ENCODE measurements at places on chromosomes 13 and 19.
A peak's percentile ranks its signal among the peaks of the same experiment; 100 is the strongest.

GRCh38 chr19:44529536-44529935 is at the start of gene CEACAM20:
Gene CEACAM20 (minus strand): TSS chr19:44529675. CDS start chr19:44529509, 166 bp downstream.
- no peak for DNase-seq

GRCh38 chr13:44393391-44393790 is 19.8 kb downstream of the SERP2 start:
- DNase-seq: no peak

- peak; percentile 38 for DNase-seq
Measured at GRCh38 chr13:41060724-41061074, 610 bp upstream of the WBP4 start.

DNA sequence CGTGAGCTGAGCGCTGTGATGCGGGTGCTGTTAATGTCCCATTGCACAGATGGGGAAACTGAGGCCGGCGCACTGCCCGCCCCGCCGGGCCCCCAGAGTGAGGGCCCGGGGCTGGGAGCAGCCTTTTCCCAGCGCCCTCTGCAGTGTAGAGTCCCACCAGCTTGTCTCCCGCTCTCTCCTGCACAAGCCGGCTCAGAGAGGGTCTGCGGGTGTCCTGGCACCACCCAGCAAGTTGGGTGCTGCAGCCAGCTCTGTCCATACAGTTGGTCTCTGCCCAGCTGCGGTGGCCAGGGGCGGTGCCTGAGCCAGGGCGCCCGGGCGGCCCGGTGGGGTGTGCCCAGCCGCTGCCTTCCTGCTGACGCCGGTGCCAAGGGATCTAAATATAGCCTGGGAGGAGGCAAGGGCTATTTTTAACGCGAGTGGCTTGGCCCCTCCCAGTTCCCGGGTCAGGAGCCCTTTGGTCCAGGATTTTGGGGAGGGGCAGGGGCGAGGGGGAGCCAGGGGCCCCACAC is 19.3 kb downstream of the GADD45B start:
- no peak for DNase-seq

DNA sequence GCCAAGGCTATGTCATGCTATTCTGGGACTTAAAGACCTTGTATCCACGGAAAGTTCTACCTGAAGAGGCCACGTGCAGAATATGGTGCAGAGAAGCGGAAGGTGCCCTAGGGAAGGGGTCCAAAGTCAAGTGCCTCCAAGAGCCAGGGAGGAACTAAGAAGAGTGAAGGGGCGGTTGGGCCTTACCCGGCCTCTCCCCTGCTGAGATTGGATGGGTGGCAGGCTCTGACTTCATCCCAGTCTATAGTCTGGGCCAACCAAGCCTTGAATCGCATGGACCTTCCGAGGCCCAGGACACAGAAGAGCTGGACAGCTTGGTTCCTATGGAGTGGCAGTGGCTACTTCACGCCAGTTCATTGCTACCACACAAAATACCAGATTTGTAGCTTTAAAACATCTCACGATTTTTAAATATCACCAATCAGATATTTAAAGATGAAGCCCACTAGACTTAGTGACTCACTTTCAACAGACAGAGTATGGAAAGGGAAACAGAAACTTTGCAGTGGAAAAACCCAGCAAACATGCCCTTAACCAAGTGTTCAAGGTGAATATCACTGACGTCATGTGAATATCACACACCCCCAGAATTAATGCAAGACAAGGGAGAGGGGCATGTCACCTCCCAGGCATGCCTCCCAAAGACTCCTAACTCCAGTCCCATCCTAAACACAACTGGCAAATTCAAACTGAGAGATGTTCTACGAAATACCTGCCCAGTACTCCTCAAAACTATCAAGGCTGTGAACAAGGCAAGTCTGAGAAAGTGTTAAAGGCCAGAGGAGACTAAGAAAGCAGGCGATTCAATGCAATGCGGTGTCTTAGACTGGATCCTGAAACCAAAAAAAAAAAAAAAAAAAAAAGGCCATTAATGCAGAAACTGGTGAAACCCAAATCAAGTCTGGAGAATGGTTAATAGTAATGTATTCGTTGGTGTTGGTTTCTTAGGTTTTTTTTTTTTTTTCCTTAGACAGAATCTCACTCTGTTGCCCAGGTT is 10.2 kb downstream of the C19orf12 start:
- DNase-seq: no peak

GRCh38 chr13:101875717-101876393 is 423.4 kb downstream of the ITGBL1 start:
- DNase-seq: no peak

- DNase-seq: no peak
Measured at GRCh38 chr13:20303636-20304035, 71.5 kb upstream of the GJB6 start.

- peak; percentile 48 for DNase-seq
Measured at GRCh38 chr19:632579-633067, 714 bp downstream of the POLRMT start.

DNA sequence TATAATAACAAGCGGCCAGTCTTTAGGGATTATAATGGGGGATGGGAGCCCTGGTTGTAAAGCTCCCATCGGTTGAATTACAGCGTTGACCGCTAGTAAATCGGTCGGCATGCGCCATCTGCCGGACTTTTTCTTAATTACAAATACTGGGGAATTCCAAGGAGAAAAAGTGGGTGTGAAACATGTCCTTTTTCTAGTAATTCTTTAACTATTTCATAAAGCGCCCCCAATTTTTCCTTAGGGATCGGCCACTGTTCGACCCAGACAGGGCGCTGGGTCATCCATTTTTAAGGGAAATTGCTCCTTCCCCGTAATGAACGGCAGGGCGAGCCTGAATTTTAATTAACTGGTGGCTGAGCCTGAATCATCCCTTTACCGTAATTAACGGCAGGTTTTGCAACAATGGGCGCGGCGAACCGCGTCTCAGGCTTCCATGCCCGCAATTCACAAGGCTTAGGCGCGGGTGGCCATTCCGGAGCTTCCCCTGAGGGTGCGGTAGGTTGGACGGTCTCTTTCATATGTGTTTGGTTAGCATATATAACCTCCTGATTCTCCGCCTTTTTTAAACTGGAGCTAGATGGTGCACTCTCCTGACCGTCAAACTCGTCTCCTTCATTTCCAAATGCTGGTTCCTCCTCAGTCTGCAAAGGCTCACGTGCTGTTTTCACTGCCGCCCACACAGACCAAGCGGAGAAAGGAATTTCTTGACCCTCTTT is 30.2 kb upstream of the EVI5L start:
- DNase-seq: no peak

GRCh38 chr13:35953537-35954206 is 177.5 kb downstream of the DCLK1 start:
- no peak for DNase-seq

- no peak for DNase-seq
Measured at GRCh38 chr19:42092350-42092749, 16.4 kb downstream of the ZNF574 start.

DNA sequence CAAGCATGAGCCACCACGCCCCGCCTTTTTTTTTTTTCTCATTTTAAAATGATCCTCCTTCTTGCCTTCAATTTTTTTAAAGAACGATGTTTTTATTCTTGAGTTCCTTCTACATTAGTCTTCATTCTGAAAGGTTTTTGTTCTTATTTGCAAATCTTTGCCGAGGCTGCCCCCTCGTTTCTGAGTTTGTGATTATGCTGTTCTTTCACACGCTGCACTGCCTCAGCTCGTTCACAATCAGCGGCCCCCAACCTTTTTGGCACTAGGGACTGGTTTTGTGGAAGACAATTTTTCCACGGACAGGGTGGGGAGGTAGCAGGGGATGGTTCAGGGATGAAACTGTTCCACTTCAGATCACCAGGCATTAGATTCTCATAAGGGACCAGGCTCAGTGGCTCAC is 26.6 kb downstream of the ZNF787 start:
- DNase-seq: no peak

- no peak for DNase-seq
Measured at GRCh38 chr13:41458187-41458760, 924 bp downstream of the RGCC start.

DNA sequence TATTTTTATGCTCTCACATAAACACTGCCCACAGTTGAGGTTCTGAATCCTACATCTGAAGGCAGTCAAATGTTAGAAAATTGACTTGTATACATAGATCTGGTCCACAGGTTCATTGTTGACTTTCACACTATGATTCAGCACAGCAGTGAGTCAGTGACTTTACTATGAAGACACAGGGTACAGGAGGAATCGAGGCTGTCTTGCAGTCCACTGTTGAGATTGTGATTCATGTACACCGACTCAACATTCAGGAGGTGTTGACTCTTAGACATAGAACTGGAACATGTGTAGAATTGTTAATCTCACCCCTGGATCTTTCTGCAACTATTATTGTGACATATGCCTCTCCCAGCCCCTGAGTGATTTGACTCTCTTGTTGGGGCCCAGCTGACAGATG is 74.3 kb upstream of the ZNF43 start:
- DNase-seq: no peak

DNA sequence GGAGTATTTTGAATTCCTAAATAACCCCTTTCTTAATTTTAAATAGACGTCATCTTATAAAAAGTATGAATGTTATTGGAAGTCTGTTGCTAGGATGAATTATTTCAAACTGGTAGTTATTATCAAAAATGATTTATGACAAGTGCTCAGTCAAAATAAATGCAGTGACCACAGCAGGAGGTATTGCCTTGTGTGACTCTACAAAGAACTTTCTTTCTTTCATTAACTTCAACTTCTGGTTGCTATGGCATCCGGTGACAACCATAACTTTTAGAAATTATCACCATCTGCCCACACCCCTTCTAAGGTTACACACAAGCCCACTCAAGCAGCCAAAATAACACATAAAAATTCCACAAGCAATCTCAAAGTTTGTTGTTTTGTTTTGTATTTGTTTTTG is 189.9 kb downstream of the DACH1 start:
- no peak for DNase-seq

GRCh38 chr19:46269101-46269500 is 27.7 kb upstream of the HIF3A start:
- no peak for DNase-seq

GRCh38 chr13:84431646-84432045 is 549.4 kb upstream of the SLITRK1 start:
- DNase-seq: no peak

- no peak for DNase-seq
Measured at GRCh38 chr19:33758541-33759013, 38.1 kb upstream of the KCTD15 start.

DNA sequence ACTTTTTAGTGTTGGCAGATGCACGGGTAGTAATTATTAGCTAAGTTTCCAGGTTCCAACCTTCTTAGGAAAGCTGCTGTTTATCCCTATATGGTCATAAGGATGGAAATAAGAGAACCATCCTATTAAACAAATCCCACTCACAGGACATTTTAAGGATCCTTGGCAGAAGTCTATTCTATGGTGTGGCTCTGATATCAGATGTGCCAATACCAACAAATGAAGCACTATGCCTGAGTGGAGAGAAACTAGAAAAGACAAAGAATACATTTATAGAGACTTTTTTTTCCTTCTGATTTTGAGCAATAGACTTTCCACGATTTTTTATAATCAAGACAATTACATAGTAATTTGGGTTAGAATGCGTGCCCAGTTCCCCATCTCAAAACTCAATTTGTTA is 12.6 kb downstream of the PCDH17 start:
- no peak for DNase-seq

- DNase-seq: no peak
Measured at GRCh38 chr19:4606921-4607678, 32.2 kb upstream of the TNFAIP8L1 start.

- DNase-seq: no peak
Measured at GRCh38 chr19:29217616-29218015, 4.7 kb upstream of the UQCRFS1 start.

GRCh38 chr13:25819856-25820530 is 231.8 kb downstream of the SHISA2 start:
- no peak for DNase-seq

DNA sequence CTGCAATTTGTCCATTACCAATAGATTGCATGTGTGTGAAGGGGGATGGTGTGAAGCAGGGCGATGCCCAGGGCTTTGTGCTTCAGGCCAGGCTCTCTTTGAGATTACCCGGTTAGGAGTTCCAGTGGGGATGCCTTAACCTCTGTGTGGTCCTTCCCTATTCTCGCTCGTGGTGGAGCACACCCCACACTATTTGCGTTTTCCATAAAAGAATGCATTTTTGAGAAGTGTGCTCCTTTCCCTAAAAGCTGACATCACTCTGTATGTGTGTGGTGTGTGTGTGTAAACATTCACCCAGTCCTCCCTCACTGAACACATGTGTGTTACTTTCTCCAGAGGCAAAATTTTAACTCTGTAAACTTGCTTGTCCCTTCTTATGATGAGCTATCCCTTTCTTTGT is 308.3 kb downstream of the SLC7A1 start:
- DNase-seq: no peak

DNA sequence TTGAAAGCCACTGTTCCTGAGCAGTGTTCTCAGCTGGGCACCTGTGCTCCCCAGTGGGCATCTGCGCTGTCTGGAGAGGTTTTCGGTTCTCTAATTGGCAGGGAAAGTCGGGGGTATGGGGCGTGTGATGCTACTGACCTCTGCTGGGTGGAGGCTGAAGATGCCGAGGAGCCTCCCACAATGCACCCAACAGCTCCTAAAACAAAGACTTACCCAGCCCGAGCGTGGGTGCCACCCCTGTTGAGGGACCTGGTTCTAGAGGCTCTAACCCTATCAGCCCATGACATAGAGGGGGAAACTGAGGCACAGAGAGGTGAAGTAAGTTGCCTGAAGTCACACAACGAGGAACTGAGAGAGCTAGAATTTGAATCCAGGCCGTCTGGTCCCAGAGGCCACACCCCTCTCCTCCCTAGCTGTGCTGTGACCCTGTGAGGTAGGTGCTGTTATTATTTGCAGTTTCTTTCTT is 2.3 kb downstream of the SPACA4 start:
- DNase-seq: no peak

GRCh38 chr13:100022798-100023197 is 41.2 kb downstream of the ZIC2 start:
- no peak for DNase-seq

DNA sequence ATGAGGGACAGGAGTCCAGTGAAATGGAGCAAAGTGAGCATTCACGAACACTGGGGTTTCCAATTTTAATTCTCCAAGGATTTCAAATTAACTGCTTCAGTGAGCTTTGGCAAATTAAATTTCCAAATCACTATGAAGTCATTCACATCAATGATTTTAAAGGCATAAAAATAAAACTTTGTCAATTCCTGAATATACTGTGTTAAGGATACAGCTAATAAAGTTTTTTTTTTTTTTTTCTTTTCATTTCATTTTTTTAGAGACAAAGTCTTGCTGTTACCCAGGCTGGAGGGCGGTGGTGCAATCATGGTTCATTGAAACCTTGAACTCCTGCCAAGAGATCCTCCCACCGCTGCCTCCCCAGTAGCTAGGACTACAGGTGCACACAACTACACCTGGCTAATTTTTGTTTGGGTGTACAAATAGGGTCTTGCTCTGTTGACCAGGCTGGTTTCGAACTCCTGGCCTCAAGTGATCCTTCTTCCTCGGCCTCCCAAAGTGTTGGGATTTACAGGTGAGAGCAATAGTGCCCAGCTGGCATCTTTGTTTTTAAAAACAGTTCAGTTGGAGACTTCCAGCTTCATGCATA is 21.9 kb downstream of the RBM26 start:
- DNase-seq: no peak

DNA sequence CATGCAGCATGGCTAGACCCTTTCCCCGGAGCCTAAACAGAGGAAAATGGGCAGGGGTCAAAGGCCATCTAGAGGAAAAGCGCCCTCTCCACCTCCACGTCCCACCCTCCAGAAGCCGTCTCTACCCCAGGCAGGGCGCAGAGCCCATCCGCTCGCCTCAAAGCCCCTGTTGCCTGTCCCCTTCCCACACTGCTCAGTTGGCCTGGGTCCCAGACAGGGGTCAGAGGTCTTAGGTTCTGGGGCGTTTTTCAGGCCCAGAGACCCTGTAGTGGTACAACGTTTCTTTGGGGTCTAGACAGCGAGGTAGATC is 285 bp downstream of the TMEM143 start:
- no peak for DNase-seq

Data from GM18507 (cell line).